Fibroblast of skin of back (primary cell): ENCODE measurements at places on chromosomes 12 and 14.
A peak's percentile ranks its signal among the peaks of the same experiment; 100 is the strongest.

DNA sequence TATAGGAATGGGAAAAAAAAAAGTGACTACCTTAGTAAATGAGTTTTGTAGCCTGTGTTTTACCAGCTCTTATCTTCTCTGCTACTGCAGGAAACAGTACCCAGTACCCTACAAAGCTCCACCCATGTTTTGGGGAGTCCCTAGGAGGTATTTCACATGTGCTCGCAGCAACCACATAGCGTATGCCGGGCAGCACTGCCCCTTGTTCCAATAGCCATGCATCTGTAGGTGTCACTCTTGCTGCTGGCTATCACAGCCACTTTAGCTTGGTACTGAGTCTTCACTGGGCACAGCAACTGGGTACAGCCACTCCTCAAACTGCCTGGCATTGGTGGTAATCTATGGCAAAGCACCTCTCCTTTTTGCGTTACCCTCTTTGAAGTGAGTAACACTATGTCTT is 2.0 kb upstream of the MDM1 start:
- DNase-seq: no peak

DNA sequence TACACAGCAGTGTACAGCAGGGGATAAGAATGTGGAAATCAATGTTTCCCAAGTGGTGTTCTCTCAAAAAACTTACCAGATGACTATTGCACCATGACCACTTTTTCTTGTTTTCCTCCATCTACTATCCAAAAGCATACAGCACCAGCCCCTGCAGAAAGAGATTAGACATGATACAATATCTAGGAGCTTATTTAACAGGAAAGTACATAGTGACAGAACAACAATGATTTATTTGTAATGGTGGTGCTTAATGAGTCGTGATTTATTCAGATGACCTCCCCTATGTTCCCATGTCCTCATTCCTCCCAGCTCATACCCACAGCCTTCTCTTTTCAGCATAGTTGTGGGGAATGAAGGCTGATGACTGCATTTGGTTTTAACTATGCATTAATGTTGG is 413.6 kb downstream of the BTG1 start:
- DNase-seq: peak; percentile 56

DNA sequence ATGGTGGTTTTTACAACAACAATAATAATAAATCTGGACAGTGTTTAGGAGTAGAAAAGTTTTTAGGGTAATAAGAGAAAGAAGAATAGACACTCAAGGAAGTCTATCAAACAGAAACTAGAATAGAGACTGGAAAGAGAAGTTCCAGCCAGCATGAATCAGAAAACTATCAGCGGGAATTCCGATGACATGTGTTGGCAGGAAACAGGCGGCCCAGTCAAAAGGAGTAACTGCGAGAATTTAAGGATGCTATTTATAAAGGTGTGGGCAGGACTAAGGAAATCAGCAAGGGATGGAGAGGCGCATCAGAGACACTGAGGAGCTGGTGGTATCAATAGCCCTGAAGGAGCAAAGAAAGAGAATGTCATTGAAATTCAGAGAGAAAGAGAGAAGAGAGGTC is 89.9 kb downstream of the TBX5 start:
- DNase-seq: peak; percentile 64

DNA sequence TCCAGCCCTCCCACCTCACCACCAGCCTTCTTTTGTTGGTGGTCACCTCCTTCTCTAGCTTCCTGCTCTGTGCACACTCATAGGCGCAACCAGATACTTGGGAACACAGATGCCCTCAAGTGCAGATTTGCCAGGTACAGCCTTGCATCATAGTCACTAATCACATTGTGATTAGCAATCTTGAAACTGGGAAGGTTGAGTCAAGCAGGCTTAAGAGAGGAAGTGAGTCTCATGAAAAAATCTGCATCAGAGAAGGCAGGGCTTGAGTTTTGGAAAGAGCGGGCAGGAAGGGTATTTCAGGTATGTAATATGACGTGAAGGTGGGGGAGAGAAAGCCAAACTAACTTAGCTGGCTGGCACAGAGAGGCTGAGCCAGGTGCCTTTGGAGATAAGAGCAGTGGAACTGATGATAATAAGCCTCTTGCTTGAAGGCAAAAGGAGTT is 2.7 kb upstream of the RABGGTA start:
- no peak for DNase-seq

- peak; percentile 35 for DNase-seq
These were observed at the start of gene LRFN5 for GRCh38 chr14:41606532-41607303. TSS of gene LRFN5 (plus strand) at chr14:41606876.

DNA sequence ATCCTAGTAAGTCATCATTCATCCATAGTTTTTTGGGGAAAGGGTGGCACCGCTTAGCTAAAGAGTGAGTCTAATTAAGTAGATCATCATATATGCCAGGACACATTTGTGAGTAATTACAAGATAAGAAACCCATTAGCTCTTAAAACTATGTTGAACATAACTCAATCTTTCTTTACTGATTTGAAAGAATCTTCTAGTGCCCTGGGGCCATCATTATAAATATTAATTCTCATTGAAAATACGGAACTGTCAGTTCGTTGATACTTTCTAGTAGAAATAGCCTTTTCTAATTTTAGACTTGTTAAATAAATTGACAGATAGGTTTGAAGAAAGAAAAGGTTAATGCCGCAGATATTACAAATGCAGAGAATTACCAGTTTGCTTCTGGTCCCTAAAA is 312.6 kb downstream of the NELL2 start:
- no peak for DNase-seq

GRCh38 chr14:90344331-90345238 is 12.8 kb upstream of the NRDE2 start:
- no peak for DNase-seq

GRCh38 chr12:41557344-41557743 is 369.2 kb downstream of the PDZRN4 start:
- DNase-seq: no peak

DNA sequence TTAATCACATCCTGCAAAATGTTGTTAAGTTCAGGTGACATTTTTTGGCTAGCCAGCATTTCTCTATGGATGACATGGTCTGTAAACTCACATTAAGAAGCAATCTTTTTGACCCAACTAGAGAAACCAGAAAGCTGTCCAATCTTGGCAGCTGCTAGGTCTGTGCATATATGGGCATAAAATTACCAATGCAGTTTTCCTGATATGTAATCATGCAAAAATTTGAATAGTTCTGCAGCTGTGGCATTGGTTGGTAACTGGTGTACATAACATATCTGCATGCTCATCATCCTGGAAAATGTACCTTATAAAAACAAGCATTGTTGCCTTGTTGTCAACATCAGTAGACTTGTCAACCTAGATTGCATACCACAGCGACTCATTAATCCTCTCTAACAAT is 620.0 kb upstream of the LRFN5 start:
- no peak for DNase-seq

GRCh38 chr12:50639721-50640120 is 124.2 kb upstream of the ATF1 start:
- no peak for DNase-seq

- peak; percentile 37 for DNase-seq
These were observed 4.2 kb downstream of the SCNN1A start for GRCh38 chr12:6370994-6371754.

GRCh38 chr12:64551676-64552075 is 58.6 kb upstream of the RASSF3 start:
- DNase-seq: no peak
